ENCODE measurements at places on chromosomes 3 and 15.
A peak's percentile ranks its signal among the peaks of the same experiment; 100 is the strongest.

- no peak for DNase-seq
These were observed 51.4 kb downstream of the SSUH2 start for GRCh38 chr3:8593021-8593827.

- no peak for DNase-seq
These were observed 25.9 kb downstream of the SERP1 start for GRCh38 chr3:150520408-150520807.

GRCh38 chr3:4506559-4507023, 13.4 kb downstream of the ITPR1 start:
- DNase-seq, result no peak

- DNase-seq, result no peak
These were observed 104.5 kb downstream of the ECT2 start for GRCh38 chr3:172855037-172855436.

DNA sequence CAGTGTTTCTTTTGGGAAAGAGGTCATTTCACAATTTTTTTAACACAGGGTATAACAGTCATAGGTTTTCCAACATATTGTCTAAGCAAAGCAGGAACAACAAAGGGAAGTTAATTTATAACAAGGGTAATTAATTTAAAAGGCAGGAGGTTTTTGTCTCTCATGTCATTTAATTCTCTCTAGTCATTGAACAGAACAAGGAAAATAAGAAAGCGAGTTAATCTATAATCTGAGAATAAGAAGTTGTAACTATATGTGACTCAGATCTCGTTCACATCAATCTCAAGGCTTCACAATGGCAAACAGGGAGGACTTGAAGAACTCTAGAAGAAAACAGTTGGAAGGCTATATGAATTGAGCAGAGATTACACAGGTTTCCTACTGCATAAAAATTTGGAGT, 579.8 kb upstream of the CCDC54 start:
- DNase-seq, result no peak

DNA sequence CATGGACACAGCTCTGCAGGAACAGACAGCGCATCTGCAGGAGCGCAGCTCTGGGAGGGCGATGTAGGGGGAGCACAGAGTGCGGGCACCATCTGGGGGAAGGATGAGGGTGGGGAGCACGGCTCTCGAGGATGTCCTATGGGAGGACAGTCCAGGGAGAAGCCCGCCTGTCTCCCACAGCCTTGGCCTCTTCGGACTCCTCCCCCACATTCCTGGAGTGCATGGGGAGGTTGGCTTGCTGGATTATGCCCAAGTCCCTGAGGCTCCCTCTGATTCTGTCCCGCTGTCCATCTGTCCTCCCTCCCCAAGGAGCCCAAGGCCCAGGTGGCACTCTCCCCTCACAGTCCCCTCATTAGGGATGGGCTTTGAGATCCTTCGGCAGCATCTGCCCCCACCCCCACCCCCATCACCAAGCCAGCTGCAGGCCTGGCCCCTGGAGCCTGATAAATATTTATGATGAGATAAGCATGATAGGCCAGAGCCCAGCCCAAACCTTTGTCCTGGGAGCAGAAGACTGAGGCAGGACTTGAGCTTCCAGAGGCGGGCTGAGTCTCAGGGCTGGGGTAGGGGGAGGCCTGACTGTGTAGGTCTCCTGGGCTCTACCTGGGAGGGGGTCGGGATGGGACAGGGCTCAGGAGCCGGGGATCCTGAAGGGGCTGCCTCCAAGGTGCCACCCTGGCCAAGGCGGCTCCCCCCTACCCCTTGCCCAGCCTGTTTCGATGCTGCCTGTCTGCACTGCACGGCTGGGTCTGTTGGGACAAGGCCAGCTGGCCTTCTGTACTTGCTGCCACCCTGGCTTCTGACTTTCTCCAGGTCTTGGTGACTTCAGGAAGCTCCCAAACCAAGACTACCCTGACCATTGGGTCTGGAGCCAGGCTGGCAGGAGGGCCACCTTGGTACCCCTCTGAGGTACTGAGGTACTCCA, 28.6 kb upstream of the SEMA3F start:
- DNase-seq, result peak; percentile 36

DNA sequence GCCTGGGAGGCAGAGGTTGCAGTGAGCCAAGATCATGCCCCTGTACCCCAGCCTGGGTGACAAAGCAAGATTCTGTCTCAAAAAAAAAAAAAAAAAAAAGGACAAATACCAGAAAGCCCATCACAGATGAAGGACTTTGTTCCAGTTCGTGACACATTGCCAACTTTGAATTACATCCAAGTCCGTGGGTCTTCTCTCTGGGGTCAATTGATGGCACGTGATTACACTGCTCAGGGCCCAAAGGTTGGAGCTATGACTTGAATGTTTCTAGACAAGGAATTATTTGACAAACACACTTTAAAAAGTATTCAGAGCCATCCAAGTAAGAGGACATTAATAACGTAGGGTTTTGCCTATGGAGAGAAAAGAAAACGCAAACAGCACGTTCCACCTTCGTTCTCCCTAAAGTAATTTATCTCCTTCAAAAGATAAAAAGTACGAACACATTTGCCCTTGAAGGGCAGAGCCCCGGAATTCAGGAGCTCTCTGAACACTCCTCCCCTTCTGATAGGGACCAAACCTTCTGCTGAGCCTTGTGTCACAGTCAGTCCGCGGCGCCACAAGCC, 31.3 kb upstream of the ST3GAL6 start:
- DNase-seq, result no peak

DNA sequence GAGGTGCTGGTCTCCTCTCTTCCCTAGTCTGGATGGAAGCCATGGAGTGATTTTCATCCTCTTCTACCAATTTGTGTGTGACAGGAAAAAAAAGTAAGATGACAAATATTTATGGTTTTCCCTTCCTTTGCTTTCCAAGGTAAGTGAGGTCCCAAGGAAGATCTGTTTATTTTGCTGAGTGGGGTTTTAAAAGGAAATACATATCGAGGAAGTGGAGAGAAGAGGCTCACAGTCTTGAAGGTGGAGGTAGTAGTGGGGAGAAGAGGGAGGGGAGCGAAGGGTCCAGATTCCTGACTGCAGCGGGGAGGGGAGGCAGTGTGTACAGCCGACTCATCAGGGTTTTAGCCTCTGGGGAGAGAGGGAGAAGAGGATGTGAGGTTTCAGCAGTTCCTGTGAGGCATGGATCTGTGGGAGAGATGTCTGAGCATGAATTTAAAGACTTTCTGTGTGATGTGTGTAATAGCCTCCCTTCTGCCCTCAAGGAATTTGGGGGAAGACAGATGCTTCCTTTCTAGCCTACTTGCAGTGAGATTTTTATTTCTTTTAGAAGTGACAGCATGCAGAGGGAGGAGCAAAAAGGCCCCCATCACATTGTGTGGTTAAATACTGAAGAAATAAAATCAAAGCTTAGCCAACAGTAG, 272.4 kb downstream of the THRB start:
- no peak for DNase-seq

GRCh38 chr3:27658741-27659140, 63.4 kb downstream of the EOMES start:
- DNase-seq, result no peak

DNA sequence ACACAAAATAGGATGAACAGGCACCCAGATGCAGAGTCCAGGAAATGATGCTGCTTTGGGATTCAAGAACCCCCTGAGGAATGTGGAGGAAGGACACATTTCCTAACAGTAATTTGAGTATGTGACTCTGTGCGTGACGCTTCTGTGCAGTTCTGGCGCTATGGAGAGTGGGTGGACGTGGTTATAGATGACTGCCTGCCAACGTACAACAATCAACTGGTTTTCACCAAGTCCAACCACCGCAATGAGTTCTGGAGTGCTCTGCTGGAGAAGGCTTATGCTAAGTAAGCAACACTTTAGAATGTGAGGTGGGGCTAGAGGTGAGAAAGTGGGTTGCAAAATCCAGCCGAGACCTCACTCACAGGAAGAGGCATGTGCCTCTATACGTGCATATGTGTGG, 28.3 kb downstream of the CAPN3 start:
- DNase-seq, result no peak

GRCh38 chr3:14764331-14765059, 54.3 kb upstream of the FGD5 start:
- DNase-seq, result no peak

DNA sequence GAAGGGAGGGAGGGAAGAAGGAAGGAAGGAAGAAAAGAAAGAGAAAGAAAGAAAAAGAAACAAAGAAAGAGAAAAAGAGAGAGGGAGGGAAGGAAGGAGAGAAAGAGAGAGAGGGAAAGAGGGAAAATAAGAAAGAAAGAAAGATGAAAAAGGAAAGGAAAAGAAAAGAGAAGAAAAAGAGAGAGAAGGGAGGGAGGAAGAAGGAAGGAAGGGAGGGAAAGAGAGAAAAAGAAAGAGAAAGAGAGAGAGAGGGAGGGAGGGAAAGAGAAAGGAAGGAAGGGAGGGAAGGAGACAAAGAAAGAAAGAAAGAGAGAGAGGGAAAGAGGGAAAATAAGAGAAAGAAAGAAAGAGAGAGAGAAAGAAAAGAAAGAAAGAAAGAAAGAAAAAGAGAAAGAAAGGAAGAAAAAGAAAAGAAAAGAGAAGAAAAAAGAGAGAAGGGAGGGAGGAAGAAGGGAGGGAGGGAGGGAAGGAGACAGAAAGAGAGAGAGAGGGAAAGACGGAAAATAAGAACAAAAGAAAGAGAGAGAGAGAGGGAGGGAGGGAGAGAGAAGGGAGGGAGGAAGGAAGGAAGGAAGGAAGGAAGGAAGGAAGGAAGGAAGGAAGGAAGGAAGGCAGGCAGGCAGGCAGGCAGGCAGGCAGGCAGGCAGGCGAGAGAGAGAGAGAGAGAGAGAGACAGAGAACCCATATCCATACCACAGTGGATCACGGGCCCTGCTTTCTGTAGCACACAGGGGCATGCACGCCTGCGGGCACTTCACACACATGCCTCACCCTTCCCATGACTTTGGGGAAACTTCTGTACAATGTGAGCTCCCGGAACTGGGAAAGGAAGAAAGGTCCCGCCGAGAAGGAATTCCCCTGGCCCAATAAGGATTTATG, 52.5 kb downstream of the ADCY5 start:
- no peak for DNase-seq

DNA sequence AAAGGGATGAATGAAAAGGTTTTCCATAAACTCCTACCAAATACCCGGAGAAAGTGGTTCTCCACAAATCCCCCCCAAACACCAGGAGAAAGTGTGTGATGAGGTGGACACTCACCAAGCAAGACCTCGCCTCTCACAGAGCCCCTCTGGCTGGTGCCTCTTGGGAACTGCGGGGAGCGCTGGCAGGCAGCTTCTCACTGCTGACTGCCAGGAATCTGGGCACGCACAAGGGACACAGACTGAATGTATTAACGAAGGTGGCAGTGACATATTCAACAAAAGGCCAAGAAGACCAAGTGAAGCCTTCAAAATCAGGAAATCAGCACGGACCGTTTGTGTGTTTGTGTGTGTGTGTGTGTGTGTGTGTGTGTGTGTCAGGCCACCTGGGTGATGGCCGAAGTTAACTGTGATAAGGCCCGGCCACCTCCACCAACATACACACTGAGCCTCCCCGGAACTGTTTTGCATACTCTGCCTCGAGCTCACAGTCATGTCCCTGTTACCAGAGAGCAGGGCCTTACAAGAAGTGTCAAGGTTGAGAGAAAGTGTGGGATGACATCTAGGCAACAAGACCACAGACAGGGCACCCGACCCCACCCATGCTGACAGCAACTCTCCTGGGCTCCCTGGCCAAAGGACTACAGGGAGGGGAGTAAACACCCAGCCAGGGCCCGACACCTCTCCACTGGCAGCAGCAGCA, 18.0 kb downstream of the ATP10A start:
- DNase-seq, result no peak

GRCh38 chr3:41679374-41679773, 282.5 kb downstream of the ULK4 start:
- DNase-seq, result no peak

DNA sequence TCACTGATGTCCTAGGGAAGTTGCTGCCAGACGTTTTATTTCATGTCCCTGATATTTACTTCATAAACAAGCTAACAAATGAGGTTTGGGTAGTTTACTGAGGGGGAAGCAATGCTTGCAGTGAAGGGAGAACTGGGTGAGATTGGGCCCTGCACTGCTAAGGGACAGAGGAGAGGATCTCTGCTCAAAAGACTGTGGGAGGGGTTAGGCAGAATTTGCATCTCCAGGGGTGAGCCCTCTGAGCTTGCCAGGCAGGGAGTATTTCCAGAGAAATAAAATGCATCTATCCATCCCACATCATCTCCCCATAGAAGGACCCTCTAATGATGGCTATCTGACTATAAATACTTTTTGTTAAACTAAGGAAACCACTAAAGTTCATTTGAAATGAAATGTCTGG, 215.6 kb downstream of the CBLB start:
- DNase-seq, result no peak

DNA sequence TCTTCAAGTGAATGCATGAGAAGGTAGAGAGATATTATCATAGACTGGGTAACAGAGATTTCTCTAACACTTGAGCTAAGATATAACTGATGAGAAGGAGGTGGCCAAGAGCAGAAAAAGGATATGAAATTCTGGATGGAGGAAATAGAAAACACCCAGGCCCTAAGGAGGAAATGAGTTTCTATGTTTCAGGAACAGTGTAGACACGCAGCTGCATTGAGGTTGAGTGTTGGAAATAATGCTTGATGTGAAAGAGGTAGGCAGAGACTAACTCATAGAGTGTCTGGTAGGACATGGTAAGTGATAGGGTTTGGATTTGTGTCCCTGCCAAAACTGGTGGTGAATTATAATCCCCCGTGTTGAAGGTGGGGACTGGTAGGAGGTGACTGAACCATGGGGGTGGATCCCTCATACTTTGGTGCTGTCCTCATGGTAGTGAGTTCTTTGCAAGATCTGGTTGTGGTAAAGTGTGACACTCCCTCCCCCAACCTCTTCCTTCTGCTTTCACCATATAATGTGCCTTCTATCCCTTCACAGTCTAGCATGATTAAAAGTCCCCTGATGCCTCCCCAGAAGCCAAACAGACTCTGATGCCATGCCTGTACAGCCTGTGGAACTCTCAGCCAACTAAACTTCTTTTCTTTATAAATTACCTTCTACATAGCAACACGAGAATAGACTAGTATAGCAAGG, 787.3 kb downstream of the EDEM1 start:
- no peak for DNase-seq

- DNase-seq, result no peak
These were observed 42.4 kb upstream of the C15orf39 start for GRCh38 chr15:75159244-75159643.

- DNase-seq, result no peak
These were observed 139.4 kb upstream of the SLC7A14 start for GRCh38 chr3:170725285-170725731.

DNA sequence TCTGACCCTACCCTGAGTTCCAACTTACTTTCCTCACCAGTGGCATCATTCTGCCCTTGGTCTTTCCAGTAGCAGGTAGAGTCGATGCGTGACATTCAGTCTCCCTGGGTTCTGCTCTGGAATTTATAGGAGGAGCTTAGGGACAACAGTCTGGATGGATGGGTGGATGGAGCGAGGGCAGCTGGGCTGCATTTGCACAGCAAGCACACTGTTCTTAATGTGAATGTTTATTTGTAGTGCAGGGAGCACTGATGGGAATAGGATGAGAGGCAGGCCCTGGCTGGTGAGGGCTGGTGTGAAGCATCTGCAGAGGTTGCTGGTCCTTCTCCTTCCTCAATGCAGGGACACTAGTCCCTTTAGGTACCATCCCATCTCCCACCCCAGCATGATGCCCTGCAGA, 176.2 kb downstream of the EPHB1 start:
- DNase-seq, result no peak

GRCh38 chr3:38491215-38491614, 4.9 kb upstream of the EXOG start:
- DNase-seq, result no peak

Data from cerebellar cortex (tissue), 1 donor.